ENCODE measurements at places on chromosomes 7 and 10.

GRCh38 chr10:96023168-96023567 is 20.2 kb upstream of the CCNJ start:
- no peak for DNase-seq

GRCh38 chr7:94228678-94229077 is 166.0 kb upstream of the COL1A2 start:
- no peak for DNase-seq

- no peak for DNase-seq
Measured at GRCh38 chr10:104505521-104506042, 135.5 kb upstream of the SORCS3 start.

GRCh38 chr7:46939089-46939488 is 642.8 kb downstream of the TNS3 start:
- DNase-seq = no peak

GRCh38 chr7:8390262-8390626 is 43.2 kb upstream of the NXPH1 start:
- no peak for DNase-seq

- DNase-seq = no peak
Measured at GRCh38 chr10:98466861-98467505, 20.2 kb upstream of the HPS1 start.

DNA sequence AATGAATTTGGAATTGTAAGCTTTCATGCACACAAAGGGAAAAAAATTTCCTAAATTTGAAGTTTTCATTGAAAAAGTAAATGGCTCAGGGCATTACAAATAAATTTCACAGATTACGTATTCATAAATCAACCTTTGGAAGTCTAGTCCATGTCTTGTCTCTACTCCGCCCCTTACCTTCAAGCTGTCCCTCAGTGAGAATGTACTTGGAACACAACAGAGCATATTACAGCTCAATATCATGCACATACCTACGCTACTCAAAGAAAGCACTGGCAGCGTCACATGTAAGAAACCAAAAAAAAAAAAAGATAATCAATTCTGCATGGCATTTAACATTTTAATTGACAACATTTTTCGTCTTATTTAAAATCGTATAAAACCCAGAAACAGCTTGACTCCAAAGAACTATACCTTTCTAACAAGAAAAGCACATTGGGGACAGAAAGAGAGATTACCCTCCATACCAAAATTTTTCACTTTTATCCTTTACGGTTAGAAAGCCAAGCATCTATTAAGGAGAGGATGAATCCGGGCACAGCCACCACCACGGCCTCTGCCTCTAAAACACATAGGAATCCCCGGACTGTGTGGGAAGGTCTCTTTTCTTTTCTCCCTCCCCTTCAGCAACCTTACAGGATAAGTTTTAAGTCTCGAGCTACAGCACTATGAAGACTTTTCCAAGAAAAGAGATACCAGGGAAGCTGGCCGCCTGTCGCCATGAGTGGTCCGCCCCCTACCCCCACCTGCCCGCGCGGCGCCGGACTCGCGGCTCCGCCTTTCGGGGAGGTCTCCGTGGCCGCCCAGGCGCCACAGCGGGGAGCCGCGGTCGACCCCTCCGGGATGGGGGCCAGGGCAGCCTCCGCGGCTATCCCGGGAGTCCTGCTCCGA is 1.1 kb downstream of the JMJD1C start:
- no peak for DNase-seq

DNA sequence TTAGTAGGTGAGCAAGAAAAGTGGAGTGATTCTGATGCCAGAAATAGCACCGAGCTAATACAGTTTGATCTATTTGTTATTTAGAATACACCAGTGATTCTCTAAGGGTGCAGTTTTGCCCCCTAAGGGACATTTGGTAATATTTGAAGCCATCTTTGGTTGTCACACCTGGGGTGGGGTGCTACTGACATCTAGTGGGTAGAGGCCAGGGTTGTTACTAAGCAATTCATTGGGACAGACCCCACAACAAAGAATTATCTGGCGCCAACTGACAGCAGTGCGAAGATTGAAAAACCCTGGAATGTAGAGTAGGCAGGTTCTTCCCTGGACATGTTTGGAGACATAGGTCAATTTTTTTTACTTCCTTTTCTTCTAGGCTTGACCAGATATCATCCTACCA is 14.6 kb downstream of the PALS2 start:
- DNase-seq = peak; percentile 7

GRCh38 chr7:101953248-101953819 is 135.9 kb downstream of the CUX1 start:
- DNase-seq = peak; percentile 70

DNA sequence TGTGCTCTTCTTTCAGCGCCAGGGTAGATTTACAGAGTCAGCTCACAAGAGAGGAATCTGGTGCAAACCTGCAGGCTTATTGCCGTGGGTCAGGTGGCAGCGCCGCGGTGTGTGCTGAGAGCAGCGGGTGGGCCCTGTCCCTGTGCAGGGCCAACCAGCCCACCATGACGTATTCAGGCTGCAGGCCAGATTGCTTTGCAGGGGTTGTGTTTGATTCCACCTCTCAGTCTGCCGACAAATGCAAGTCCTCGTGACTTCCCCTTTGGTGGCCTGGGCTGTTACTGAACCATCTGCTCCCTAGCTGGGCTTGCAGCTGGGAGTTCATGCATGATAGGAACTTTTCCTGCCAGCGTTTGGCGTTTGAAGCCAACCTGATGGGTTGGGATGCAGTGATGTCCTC is 66.7 kb upstream of the LEP start:
- DNase-seq = peak; percentile 45

DNA sequence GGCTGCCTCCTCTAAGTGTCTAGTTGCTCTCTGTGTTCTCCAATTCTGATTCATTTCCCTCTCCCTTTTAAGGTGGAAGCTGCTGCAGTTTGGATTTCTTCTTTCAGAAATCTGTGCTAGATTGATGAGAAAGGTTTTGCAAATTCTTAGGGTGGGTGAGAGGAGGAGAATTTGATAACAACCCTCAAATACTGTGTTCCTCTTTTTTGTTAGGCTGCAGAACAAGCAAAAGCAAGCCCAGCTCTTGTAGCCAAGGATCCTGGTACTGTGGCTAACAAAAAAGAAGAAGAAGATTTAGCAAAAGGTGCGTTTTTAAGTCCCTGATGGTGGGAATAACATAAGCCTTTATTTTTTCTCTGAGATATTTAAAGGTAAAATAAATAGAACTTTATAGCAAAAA is 49.1 kb downstream of the STAM start:
- DNase-seq = no peak

DNA sequence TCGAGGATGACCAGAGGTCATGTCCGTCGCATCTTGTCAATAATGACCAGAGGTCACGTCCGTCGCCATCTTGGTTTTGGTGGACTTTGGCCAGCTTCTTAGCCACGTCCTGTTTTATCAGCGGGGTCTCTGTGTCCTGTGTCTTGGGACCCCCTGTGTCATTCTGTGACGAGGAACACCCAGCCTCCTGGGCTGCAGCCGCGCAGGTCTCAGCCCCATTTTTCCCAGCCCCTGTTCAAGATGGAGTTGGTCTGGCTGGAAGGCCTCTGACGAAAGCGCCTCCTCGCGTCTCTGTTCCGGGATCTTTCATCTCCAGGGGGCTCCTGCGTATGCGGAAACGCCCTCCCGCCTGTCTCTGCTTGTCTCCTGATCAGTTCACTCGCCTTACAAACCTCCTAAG is 134.2 kb downstream of the ELFN1 start:
- DNase-seq = no peak

- DNase-seq = no peak
Measured at GRCh38 chr7:95059842-95060313, 152.5 kb downstream of the PPP1R9A start.

GRCh38 chr7:31724696-31725095 is 37.7 kb downstream of the PPP1R17 start:
- no peak for DNase-seq

DNA sequence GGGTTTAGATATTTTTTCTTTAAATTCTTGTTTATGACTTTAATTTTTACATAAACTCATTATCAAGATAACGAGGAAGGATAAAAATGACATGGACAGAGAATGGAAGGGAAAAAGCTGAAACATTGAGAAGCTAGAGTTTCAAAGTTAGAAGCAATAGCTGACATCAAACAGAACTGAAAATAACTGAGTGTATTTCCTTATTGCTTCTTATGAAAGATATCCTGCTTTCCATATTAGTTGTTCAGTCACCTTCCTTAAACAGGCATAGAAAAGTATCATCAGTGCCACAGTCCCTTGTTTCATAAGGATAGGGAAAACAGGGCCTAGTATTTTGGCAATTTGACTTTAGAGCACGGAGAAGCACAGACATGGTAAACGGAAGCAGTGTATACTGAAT is 460.5 kb upstream of the GHITM start:
- no peak for DNase-seq

DNA sequence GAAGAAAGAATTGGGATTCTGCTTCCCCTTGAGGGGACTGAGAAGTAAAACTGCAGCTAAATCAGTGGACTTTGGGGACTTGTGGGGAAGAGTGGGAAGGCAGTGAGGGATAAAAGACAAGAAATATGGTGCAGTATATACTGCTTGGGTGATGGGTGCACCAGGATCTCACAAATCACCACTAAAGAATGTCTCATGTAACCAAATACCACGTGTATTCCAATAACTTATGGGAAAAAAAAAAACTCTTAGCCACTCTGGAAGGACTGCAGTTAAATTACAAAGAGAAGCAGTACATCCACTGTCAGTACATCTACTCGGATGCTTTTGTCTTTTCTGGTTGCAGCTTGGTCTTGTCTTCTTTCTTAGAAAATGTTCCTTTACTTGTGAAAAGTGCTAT is 27.4 kb upstream of the GOT1 start:
- DNase-seq = no peak

- no peak for DNase-seq
Measured at GRCh38 chr10:26455567-26456315, 17.6 kb downstream of the APBB1IP start.

DNA sequence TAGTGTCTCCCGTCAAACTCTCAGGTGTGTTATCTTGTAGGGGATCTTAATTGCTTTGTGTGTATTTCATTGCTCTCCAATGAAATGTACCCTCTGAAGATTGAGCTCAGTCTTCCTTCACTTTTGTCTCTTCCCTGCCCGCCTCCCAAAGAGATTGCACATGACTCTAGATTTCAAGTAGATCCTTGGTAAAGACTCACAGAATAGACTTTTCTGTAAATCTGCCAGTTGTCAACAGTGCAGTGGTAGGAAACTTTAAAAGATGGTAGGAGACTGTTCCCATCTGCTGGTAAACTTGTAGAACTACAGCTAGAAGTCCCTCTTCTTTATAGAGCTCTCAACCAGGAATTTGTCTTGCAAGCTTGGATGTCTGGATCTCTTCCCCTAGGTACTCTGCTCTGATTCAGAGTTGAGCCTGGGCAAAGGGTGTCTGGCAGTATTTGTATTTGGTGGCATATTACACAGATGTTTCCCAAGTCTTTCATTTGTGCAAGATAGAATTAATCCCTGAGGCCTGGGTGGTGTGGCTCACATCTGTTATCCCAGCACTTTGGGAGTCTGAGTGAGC is 9.6 kb downstream of the CCL26 start:
- peak; percentile 84 for DNase-seq

DNA sequence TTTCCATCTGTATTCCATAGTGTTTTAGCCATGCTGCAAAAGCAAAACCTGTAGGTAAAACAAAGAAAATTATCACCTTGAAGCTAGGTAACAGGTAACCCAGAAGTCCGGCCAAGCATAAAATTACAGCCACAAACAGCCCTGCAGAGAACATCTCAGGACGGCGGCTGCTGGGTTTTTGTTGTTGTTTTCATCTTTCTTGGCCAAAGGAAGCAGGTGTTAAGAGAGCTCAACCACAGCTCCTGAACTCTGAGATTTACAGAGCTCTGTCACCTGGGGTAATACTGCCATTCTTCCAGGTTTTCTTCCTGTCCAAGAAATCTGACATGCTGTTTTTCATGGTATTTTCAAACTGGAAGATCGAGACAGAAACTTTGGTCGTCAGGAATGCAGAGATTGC is 847 bp upstream of the SCIN start:
- no peak for DNase-seq

GRCh38 chr10:51708609-51709008 is 9.2 kb upstream of the CSTF2T start:
- no peak for DNase-seq

GRCh38 chr10:29980084-29980483 is 79.3 kb downstream of the JCAD start:
- DNase-seq = no peak

DNA sequence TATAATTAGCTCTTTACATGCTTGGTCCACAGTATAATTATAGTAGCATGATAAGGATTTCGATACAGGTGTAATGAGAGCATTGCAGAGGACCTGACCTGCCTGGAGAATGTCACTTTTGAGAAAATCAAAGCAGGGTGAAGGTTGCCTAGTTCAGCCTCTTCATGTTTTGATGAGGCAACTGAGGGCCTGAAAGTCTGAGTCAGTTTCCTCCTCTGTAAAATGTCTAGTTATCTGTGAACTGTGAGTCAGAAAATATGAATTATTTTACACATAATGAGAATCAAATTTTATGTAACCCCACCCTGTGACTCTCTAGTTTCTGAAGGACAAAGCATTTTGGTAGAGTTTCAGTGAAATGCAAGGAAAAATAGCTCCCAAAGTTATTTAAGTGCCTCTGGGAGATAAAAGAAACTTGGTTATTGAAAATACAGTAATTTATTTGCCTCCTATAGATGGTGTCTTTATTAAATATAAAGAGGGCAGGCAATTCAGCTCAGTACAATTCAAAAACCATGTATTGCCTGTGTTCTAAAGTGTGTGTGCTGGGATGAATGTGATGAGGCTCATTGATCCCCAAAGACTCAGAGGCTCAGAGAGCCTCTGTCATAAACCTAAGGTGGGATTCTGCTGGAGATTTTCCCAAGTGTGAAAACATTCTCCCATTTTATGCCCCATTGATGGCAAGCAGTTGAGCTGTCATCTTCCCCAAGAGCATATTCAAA is 37.3 kb upstream of the SAMD9L start:
- peak; percentile 27 for DNase-seq

GRCh38 chr10:8628351-8628750 is 573.9 kb downstream of the GATA3 start:
- DNase-seq = no peak

- peak; percentile 85 for DNase-seq
Measured at GRCh38 chr10:110671788-110672579, 27.8 kb downstream of the RBM20 start.

DNA sequence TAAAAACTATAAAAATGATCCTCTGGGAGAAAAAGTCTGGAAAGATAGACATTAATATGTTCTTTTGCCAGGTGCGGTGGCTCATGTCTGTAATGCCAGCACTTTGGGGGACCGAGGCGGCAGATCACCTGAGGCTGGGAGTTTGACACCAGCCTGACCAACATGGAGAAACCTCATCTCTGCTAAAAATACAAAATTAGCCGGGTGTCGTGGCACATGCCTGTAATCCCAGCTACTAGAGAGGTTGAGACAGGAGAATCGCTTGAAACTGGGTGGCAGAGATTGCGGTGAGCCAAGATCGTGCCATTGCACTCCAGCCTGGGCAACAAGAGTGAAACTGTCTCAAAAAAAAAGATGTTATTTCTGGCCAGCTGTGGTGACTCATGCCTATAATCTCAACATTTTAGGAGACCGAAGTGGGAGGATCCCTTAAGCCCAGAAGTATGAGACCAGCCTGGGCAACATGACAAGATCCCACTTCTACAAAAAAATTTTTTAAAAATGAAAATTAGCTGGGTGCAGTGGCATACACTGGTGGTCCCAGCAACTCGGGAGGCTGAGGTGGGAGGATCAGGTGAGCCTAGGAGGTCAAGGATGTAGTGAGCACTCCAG is 101.9 kb upstream of the LRRN3 start:
- DNase-seq = no peak
